ENCODE measurements at places on chromosomes 2 and 18. TPM values are rescaled to one million over a fixed set of nuclear protein-coding genes. Genes with fewer than 3 reads are reported as not detected.

Gene GRP
- polyA plus RNA-seq: not detected

Gene CFAP53
- 4.8 TPM for polyA plus RNA-seq

DNA sequence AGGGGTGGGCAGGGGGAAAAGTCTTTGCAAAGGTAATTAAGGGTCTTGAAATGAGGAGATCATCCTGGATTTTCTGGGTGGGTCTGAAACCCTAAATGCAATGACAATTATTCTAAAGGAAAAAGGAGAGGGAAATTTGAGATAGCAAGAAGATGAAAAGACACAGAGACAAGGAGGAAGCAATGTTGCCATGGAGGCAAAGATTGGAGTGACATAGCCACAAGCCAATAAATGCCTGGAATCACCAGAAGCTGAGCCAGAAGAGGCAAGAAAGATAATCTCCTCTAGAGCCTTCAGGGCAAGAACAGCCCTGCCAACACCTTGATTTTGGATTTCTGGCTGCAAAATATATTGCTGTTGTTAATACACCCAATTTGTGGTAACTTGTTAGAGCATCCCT lies 1246.3 kb upstream of the PIK3C3 start:
- DNase-seq: no peak

DNA sequence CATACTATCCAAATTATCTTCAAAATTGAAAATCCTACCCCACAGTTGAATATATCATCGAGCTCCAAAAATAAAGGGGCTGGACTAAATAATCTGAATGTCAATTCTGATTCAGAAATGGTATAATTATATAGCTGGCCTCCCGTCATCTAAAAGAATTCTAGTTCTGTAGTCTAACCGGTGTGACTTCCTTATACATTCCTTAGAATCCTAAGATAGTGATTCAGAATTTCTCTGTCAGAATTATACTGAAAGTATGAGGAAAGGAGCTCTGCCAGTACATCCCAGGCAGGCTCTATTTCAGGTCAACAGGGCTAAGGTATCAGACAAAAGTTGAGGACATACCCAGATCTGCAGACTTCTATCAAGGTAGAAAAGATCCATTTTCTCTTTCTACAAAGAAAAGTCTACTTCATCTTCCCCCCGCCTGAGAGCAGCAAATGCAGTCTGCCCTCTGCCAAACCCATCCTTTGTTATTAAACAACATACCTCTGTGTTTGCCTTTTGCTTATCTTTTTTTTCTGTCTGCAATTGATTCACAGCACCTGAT lies 128.5 kb downstream of the METTL4 start:
- no peak for DNase-seq

DNA sequence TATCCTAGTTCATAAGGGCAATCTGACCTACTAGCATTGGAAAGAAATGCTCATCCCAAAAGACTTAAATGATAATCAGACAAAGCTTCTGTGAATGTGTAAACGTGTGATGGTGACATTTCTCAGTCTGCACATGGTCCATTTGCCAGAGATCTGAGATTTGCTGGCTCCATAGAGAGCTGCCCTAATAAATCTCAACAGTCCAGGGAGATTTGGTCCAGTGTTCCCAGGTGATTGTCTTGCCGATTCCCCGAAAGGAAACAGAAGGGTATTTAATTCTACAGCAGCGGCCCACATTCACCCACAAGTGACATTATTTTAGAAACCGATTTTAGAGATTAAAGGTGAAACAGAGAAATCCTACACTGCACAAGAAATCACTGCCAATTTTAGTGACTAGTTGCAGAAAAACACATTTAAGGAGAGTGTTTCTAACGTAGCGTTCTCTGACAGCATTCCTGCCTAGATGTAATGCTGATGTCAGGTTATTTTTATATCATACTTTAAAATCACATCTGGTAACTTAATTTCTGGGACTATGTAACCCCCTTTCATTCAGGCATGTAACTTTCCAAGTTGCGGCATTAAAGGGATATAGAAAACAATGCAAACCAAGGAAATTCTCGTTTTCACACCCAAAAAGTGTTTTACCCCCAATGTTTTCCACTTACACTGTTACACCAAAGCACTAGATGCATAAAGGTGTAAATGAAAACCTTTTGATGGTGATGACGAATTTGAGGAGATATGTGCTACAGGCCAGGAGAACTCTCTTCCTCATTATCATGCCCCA lies 231.9 kb upstream of the FN1 start:
- no peak for DNase-seq

All from right renal cortex interstitium (tissue), 3 donors.